ENCODE measurements at places on chromosomes 4 and X.

GRCh38 chr4:20019310-20020015 lies 232.2 kb upstream of the SLIT2 start:
- no peak for DNase-seq

GRCh38 chrX:15616531-15616930 lies 15.8 kb upstream of the ACE2 start:
- no peak for DNase-seq

DNA sequence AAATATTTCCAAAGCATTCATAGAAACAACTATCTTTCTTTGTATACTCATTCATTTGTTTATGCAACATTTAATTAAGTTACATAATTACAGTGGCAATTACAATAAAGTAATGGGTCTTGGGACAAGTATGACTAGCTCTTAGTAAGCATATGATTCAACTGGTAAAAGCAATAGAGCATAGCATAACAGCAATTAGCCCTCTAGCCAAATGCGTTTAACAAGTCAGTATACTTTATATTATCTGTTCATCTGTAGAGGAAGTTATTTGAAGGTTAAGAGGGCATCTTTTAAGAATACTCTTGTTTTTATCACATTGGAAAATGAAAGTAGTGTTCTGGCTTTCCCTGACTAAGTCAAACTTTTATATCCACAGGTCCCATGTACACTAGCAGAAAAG lies 198.1 kb upstream of the UGT8 start:
- DNase-seq = no peak

- DNase-seq = no peak
Observed at GRCh38 chrX:56219700-56220099, 12.5 kb upstream of the KLF8 start.

GRCh38 chr4:170145120-170145519 lies 55.4 kb upstream of the AADAT start:
- no peak for DNase-seq

- no peak for DNase-seq
Observed at GRCh38 chr4:138138774-138139173, 103.4 kb downstream of the SLC7A11 start.

DNA sequence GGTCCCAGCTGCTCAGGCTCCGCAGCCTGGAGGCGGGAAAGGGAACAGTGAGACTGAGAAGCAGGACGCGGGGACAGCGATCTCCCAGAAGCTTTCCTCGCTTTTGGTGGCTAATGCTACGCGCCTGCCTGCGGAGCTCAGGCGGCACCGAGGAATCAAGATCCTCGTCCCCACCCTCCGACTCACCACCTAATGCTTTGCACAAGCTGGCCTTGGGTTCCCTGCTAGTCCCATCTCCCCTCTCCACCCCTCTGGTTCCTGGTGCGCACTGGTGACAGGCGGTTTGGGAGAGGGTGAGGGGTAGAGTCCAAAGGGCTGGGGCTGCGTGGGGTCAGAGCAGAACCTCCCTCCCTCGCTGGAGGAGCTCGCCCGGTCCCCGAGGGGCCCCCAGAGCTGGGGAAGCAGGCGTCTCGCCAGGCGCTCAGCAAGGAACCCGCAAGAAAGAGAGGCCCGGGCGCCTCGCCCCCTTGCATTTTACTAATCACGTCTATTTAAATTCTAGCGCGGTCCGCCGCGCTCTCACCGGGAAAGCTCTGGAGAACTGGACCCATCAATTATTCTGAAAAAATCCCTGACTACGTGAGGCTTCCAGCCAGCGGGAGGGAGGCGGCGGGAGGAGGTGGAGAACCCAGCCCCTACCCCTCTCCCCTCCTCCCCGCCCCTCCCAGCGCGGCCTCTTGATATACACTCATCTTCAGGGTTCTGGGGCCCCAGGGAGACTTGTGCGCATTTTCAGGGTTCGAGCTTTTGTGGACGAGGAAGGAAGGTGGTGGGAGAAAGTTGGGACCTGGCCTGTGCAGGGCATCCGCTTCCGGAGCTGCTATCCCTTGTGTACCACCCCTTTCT lies 9.1 kb downstream of the POU4F2 start:
- DNase-seq = no peak

DNA sequence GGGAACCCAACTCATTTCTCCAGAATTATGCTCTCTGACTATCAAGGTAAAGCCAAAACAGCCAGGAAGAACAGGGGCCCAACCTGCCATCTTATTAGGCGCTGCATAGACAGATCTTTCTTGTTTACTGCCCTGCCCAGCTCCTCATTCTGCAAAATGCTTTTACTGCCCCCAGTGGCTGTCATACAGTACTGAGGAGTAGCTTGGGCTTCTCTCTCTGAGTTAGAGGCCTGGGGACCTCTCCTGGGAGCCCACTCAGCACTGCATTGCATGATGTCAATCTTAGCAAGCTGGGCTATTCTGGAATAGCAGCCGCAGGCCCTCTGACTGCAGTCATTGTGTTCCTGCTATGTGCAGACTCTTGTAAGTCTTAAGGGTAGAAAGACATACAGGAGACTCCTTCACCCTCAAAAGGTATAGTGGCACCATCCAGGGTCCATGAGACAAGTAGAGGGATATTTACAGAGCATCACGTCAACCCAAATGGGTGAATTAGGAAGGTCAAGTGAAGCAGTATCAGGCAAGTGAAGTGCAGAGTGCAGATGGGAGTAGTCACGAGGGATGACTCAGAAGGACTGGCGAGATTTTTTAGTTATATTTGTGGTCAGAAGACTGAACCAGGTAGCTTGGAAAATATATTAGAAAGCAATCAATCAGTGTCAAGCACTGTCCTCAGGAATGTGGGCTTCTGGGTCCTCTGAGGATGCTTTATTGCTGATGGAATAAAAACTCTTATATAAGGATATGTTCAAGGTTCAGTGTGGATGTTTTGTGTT lies 294.1 kb upstream of the SFRP2 start:
- DNase-seq = no peak

GRCh38 chrX:153649915-153650782 lies 3.1 kb downstream of the DUSP9 start:
- DNase-seq = peak; percentile 7

GRCh38 chr4:161291222-161291621 lies 872.6 kb downstream of the FSTL5 start:
- DNase-seq = no peak

- no peak for DNase-seq
Observed at GRCh38 chrX:73847991-73848390, 285.0 kb downstream of the CHIC1 start.

- no peak for DNase-seq
Observed at GRCh38 chr4:106497271-106497670, 128.7 kb upstream of the GIMD1 start.

DNA sequence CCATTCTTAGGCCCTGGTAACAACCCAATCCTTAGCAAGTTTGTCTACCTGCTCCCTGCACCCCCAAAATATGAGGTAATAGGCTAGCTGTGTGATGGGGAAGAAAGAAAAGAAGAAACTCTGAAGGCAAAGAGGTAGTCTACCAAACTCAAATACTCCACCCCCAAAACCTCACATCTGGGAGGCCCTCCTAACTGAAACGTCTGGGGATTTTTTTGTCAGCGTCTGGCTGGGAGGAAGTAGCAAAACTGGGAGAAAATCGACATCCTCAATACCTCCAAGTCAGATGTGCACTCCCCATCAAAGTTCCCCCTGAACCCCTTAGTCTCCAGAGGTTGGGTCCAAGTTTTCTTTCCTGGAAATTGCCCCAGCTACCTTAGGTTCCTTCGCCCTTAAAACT lies 1.0 kb downstream of the LAMP2 start:
- no peak for DNase-seq

GRCh38 chr4:67580577-67580976 lies 22.1 kb downstream of the STAP1 start:
- DNase-seq = no peak

DNA sequence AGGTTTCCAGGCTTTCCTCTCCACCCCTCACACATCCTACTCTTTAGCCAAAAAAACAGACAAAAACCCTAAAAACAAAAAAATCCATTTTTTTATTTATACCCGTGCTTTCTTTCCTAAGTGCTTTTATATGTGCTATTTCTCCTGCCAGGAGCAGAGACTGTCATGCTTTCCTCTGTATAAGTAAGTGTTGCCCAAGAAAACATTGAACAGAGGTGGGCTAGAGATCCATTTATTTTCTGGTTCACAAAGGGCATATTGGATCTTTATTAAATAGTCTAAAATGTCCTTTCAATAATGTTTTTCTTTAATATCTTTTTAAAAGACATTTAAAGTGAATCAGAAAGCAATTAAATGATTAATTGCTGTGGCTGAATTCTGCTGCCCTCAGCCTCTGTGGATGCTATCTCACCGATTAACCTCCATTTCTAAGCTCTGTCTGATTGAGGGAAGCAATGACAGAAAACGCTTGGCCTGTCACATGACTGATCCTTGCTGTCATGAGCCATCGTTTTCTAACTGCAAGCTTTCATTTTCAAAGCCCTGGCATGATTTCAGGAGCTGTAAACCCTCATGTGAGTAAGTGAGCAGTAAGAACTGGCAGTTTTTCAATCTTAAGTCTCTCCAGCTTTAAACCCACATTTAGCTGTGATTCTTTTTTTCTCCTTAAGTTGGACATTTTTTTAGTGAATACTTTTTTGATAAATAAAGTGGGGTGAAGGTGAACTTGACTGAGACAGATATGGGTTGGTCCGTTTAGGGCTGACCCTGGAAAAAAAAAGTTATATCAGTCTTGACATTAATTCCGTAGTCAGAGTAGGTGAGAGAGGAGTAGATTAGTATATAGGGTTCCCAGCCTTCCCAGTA lies 180.7 kb upstream of the PGRMC2 start:
- DNase-seq = no peak

- no peak for DNase-seq
Observed at GRCh38 chr4:184856277-184856609, 30.5 kb upstream of the ACSL1 start.

GRCh38 chr4:41571422-41571821 lies 33.5 kb downstream of the LIMCH1 start:
- DNase-seq = no peak

GRCh38 chr4:117949621-117950020 lies 84.7 kb upstream of the NDST3 start:
- no peak for DNase-seq

GRCh38 chr4:17589355-17589754 lies 12.4 kb downstream of the LAP3 start:
- no peak for DNase-seq

GRCh38 chr4:81454499-81454898 lies 17.2 kb downstream of the RASGEF1B start:
- no peak for DNase-seq

DNA sequence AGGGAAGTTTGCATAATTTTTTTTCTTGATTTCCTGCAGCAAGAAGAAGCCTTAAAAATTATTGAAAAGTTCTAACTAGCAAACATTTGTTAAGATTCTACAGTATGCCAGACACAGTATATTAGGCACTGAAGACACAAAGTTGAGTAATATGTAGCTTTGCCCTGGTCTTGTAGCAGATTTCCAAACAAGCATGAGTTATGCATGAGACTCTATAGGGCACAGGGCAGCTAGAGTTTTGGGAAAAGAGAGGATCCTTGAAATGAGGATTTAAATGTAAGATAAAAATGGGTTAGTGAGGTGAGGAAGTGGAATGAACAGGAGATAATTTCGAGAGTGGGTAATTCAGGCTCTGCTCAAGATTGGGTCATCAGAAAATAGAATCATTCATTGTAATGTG lies 8.6 kb upstream of the GPRIN3 start:
- DNase-seq = no peak

DNA sequence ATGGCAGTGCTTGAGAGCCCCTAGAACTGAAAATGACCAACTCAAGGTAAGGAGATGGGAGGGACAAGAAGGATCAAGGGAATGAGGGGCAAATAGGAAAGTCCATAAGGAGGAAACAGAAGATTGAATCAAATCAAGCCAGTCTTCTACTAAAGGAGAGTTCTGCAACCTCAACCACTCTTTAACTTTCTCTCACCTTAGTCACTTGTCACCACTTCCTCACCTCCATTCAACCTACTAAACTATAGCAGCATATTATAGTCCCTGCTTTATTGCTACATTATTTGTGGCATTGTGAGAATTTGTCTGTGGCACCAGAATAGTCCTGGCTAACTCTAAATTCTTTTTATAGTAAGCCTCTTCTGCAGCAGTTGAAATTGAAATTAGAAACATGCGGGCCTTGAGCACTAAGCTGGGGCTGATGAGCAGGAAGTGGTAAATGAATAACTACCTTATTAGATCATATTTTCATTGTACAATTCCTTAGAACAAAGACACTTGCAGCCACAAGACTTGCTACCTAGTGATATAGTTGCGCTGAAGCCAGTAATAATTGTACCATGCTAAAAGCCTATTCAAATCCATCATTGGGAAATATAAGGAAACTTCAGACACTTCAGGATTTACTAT lies 336.9 kb downstream of the ZNF674 start:
- no peak for DNase-seq

GRCh38 chr4:9877123-9877522 lies 95.7 kb downstream of the DRD5 start:
- no peak for DNase-seq

DNA sequence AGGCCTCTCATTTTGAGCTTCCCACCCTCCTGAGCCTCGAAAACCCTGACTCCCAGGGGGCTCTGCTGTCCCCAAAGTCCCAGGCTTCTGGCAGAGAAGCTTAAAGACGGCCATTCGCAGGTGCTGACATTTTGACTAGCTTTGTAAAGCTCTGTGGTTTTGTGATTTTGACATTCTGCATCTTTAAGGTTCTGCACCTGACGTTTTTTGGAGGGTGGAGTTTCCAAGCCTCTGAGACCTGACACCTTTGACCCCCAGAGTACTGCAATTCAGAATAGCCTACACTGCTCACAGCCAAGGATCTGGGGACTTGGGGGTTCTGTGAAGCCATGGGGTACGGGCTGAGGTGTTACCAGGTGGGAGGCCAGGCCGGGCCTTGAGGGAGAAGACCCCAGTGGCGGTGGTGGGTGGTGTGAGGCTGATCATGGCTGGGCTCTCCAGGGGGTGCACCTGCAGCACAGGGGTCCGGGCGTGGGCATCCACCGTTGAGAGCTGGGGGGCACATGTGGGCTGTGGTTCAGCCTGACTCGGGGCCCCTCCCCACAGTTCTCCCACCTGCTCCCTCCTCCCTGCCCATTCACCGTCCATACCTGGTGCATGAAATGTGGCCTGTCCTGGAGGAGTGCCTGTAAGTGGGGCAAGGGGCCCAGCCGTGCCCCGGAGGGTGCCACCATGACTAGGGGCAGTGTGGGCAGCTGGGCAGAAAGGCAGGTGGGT lies 7.3 kb downstream of the FOXP3 start:
- no peak for DNase-seq

DNA sequence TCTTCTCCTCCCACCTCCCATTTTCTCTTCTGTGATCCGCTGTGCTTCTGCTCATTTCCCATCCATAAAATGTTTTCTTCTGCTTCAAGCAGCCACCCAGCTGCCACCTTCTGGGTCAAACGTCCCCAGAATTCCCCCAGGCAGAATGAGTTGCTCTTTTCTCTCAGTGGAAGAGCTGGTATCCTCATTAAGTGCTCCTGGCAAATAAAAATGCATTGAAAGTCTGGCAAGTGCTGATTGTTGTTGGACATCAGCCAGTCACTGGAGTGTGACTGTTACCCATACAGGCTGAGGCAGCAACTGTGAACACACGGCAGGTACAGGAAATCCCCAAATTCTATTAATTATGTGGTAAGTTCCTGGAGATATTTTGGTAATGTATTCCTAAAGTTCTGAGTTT lies 52.6 kb downstream of the LIMCH1 start:
- DNase-seq = no peak

GRCh38 chrX:23334848-23335599 lies at the start of gene PTCHD1:
PTCHD1 (plus strand) TSS chrX:23334849; CDS start chrX:23334876, 27 bp downstream.
- DNase-seq = no peak

Data from GM12892 (cell line).